D721Med (cell line): ENCODE measurements at places on chromosomes 2 and 18.
A peak's percentile ranks its signal among the peaks of the same experiment; 100 is the strongest.

GRCh38 chr18:61741881-61742454, 150.8 kb downstream of the RNF152 start:
- DNase-seq, result no peak

DNA sequence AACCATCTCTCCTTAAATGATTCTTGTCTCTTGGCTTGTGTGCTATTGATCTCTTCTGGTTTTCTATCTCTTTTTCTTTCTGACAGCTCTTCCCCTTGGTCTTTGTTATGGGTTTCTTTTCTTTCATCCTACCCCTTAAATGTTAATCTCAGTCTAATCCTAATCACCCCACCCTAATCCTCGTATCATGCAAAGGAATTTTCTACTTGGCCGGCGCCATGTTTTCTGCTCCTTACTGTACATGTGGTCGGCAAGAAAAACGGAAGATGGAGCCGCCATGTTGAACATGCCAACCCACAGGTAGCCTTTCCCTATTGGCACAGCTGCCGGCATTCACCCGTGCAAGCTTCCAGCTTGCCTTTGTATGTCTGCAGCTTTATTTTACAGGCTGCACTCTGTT, 61.8 kb upstream of the VPS54 start:
- no peak for DNase-seq

DNA sequence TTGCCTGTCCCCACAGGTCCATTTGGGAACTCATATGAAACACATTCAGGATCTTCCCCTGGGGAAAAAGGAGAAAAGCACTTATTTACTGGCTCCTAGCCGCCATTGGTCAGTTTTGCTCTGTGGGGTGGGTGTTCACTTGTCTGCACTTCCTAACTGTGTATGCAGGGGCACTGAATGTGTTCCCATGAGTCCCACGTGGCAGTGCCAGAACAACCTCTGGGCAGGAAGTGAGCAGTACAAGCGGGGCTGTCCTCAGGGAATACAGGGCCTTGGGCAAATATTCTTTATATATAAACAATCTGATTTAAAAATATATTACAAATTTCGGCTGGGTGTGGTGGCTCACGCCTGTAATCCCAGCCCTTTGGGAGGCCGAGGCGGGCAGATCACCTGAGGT, 21.8 kb upstream of the CTIF start:
- no peak for DNase-seq

DNA sequence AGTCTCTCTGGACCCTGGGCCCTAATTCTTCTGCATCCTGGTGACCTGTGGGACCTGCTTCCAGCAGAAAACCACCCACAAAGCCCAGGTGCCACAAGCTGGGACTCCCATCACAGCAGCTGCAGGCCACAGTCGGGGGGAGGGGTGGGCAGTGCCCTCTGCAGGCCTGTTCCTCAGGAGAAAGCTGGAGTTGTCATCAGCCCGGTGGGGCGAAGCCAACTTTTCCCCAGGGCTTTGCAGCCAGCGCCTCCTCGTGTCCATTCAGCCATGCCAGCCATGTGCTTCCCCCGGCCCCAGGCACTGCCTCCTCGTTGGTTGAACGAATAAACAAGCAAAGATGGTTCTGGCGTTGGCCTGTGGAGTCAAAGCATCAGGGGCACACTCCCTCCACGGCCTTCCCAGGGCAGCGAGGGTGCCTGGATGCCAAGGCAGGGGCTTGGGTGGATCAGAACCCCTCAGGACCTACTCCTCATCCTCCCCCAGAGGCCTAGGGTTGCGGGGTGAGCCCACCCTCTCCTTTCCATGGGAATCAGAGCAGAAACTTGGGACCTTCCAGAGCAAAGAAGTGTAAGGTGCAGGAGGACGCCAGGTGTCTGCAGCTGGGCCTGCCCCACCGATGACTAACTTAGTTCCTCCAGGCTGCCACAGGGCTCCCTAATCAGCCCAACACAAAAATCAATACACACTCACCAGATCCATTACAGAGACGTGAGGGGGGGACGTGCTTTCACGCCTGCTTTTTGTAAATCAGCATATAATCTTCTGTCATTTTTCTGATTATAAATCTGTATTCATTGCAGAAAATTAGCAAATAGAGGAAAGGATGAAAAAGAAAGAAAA, 75.7 kb upstream of the RAB6C start:
- no peak for DNase-seq

- no peak for DNase-seq
These were observed 48.8 kb downstream of the TCF4 start for GRCh38 chr18:55539240-55539639.

DNA sequence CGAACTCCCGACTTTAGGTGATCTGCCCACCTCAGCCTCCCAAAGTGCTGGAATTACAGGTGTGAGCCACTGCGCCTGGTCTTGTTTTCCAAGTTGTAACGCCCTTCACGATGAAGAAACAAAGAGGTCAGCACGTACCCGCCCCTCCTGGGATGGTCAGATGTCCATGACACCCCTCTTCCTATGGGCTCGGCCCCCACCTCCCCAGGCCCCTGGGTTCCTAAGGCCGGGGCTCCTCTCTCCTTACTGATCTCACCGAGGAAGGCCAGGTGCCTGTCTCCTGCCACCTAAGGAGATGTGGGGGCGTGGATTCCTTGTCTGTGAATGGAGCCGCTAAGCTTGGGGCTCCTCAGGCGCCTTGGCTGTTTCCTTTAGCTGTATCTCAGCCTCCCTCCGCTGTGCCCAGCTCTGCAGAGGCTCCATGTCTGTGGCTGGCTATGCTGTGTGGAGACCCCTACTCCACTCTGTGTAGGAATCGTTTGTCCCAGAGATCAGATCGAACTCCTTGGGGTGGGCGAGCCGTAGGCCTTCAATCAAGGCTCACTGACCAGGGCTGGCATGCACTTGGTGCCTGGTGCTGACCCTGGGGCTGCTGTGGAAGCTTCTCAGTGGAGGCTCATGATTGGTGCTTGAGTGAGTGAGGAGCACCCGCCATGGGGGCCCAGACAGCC, 8.8 kb downstream of the COLEC11 start:
- no peak for DNase-seq

DNA sequence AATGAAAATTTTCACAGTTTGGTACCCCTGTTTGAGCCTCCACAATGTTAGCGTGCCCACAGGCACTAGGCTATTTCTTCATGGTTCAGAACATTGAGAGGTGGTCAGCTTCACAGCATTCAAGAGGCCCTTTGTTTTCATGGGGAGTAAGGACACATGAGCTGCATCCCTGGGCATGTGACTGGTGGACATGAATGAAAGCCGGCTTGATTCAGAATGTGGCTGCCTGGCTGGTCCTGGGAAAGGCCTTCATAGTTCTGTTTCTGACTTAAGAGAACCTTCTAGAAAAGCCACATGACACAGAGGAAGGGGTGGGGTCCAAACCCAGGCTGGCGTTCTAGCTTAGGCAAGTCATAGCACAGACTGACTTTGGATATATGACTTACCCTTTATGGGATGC, 420.6 kb downstream of the CMPK2 start:
- no peak for DNase-seq

DNA sequence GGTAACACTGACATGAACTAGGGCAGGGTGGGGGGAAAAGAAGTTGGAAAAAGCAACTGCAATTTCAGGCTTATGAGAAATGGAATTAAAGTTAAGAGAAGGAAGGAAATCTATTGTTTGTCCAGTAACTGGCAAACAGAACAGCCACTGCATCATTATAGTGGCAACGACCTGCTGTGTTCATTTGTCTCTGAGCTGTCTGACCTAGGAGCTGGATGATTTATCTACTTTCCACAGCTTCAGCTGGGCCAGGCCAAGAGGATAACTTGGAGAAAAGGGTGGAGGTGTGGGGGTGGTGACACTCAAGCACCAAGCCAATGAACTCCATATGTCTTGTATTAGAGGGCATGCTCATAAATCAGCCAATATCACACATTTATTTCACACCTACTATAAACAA, 291.5 kb upstream of the KLHL29 start:
- no peak for DNase-seq

GRCh38 chr2:237062585-237062984, 23.1 kb upstream of the COPS8 start:
- no peak for DNase-seq

GRCh38 chr18:13542520-13542847, 183.9 kb downstream of the FAM210A start:
- DNase-seq, result no peak

DNA sequence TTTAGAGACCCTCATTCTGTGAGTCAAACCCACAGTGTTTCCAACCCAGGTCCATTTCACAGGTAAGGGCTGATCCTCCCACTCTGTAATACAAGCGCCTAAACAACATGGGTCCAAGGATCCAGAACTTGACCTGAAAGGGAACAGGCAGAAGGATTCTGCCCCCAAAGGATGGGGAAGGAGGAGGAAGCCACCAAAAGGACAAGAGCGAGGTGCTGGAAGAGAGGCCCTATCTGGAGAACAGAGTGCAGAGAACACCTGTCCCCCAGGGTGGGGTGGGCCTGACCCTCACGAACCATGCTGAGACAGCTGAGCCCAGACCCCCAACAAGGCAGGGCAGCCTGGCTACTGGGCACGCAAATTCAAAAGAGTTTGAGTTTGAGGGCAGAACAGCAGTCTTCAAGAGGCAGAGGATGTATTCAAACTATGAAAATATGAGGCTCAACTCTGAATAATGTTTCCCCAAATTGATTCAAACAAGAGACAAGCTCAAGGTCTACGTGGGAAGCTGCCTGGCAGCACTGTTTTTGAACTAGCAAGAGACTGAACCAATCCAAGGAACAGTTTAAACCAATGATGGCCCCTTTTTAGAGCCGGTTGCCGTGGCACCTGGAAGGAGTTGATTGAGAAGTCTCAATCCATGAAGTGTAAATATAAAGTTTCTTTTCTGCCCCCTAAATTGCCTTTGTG, 212.7 kb downstream of the ALPK2 start:
- DNase-seq, result no peak

DNA sequence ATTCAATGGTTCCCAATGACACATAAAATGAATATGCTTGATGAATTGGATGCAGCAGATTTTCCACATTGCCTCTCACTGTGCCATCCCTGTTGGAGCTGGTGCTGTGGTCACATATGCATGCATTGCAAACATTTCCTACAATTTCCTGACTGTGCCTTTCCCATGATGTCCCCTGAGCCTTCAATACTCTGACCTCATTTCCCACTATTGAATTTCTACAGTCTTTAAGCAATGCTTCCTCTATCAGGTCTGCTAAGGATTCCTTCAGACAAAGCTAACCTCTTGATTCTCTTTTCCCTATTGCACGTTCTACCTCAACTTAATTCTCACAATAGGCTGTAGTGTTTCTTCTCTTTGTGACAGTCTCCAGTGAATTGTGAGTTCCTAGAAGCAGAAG, 342.5 kb upstream of the CRIM1 start:
- DNase-seq, result no peak

GRCh38 chr2:178264211-178264610, 69.9 kb downstream of the OSBPL6 start:
- no peak for DNase-seq

DNA sequence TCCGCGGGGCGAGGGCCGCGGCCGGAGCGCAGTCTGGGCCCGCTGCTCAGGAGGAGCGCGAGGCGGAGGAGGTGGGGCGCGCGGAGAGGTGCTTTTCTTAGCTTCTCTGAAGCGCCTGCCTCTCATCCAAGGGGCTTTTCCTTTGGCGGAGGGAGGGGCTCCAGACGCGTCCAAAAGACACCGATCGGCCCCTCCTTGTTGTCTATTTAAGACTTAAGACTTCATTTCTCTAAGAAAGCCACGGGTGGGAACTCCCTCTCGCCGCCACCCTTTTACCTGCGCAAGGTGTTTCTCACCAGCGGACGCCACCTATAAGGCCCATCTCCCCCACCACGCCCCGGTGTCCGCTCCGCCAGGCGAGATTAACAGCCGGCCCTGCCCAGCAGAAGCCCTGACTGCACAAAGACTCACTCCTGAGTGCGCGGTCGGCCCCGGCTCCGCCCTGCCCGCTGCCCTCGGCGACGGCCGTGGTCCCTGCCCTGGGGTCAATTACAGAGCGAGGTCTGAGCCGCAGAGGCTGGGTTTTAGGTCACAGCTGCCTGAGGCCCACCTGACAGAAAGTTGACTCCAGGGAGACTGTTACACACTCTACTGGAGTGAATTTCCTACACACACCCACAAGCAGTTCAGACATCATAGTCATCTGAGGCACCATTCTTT, at the start of gene DSC2:
Gene DSC2 (minus strand): TSS at position 397 of the 660 bp plus-strand sequence. CDS start 450 bp downstream, outside the sequence.
- DNase-seq, result peak; percentile 20
